ENCODE measurements at places on chromosomes 2 and 18.

DNA sequence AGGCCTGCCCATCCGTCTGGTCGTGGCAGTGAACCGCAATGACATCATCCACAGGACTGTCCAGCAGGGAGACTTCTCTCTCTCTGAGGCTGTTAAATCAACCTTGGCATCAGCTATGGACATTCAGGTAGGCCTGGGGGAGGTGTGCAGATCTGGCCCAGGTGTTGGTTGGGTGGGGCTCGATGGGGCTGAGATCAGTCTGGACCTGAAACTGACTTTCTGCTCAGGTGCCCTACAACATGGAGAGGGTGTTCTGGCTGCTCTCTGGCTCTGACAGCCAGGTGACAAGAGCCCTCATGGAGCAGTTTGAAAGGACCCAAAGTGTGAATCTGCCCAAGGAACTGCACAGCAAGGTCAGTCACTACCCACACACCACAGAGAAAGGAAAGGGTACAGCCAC is 12.6 kb downstream of the THNSL2 start:
- no peak for DNase-seq

DNA sequence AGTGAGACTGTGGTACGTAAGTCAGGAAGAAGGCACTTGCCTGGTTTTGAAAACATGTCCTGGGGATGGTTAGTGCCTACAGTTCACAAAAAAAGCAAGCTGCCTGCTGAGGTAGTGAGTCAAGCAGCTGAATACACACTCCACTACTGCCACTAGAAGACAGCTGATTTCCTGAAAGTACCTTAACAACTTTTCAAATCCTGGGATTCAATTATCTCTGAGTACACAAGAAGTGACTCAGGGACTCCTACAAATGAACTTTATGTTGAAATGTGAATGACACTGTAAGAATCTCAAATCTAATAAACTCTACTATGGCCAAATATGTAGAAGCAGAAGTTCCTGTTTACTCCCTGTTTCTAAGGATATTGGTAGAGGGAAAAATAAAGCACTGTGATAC is 58.0 kb upstream of the ARL5A start:
- DNase-seq = no peak

- DNase-seq = no peak
These were observed 20.2 kb downstream of the MGAT4A start for GRCh38 chr2:98710734-98711133.

- DNase-seq = no peak
These were observed 84.5 kb downstream of the CELF4 start for GRCh38 chr18:37481072-37481471.

DNA sequence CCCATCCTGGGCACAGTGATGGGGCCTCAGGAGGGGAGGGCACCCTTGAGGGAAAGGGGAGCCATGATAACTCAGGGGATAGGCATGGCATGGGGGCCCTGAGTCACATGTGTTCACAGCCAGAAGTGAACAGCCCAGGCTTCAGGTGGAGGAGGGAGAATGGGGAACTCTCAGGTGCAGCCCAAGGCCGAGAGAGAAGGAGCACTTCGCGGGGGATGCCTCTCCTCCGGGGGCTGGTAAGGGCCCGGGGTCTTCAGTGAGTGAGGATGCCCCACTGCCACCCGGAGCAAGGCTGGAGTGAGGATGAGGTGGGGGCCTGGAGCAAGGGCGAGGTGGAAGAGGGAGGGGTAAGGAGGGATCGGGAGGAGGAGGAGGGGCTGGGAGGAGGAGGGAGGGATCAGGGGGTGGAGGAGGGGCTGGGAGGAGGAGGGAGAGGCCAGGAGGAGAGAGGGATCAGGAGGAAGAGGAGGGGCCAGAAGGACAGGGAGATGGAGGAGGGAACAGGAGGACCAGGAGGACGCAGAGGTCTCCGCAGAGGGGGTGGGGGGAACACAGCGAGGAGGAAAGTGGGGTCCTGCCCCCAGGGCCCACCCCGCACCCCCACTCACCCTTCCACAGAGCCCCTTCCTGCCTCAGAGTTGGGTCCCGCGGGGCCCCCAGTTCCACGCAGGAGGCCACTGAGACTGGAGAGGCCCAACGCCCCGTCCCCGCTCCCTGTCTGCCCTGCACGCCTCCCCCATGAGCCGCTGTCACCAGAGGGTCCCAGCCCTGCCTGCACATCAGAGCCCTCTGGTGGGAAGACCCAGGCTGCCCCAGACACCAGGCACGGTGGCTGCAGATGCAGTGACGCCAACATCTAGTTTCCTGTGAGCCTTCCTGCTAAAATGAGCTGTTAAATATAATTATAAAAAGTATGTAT is 42.8 kb downstream of the RAMP1 start:
- DNase-seq = no peak

DNA sequence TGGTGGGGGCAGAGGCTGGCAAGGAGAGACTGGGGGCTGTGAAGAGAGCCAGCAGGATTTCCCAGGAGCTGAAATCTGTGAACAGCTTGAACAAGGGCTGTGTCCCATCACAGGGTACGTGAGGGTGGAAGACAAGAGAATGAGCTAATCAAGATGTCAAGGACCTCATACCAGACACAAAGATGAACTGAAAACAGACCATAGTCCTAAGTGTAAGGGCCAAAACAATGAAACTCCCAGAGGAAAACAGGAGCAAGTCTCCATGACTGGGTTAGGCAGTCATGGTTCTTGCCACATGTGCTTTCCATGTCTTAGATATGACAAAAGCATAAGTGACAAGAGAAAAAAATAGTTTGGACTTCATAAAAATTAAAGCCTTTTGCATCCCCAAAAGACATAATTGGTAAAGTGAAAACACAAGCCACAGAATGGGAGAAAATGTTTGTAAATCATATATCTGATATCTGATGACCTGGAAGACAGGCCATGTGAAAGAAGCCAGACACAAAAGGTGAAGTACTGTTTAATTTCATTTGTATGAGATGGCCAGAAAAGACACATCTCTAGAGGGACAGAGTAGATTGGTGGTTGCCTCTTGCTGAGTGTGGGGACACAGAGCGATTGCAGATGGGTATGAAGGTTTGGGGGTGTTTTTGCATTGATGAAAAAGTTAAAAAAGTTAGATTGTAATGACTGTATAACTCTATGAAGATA is 67.6 kb downstream of the FHOD3 start:
- DNase-seq = no peak

- DNase-seq = no peak
These were observed 521.0 kb downstream of the PLCL1 start for GRCh38 chr2:198325359-198325758.

DNA sequence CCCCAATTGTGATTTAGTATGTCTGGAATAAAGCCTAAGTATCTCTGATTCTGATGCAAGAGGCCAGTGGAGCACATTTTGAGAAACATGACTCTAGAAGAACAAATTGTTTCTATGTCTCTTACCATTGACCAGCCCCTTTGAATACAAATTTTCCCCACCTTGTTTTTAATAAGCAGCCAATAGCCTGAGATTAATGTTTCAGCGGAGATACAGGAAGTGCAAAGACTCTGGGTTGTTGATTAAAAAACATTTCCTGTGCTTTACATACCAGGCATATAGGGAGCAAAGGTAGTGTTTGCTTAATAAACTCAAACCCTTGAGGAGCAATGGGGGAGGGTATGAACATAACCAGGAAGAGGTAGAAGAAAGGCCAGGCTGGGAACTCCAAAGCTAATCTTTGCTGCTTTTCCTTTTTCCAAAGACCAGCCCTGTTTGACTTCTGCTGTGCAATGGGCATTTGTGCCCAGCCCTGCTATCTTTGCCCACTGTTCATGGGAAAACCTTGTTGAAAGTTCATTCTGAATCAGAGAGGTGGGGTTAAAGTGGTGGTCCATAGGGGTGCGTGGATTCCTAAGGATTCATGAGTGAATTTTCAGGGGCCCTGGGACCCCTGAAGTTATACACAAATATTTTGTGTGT is 29.3 kb downstream of the UPP2 start:
- DNase-seq = no peak

- no peak for DNase-seq
These were observed 11.7 kb downstream of the LIMS2 start for GRCh38 chr2:127663566-127664064.

DNA sequence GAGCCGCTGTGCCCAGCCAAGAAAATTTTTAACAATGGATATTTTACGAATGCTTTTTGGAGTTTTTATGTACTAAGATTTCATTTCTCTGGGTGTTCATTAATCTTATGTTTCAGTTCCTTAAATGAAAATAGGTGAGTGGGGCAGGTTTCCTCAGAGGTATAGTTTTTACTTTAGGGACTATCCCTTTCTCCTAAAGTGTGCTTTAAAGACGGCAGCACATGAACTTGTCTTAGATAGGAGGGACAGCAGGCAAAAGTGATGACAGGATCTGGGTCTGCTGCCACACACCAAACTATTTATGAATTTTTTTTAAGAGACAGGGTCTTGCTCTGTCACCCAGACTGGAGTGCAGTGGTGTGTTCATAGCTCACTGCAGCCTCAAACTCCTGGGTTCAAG is 8.0 kb upstream of the REL start:
- DNase-seq = no peak

DNA sequence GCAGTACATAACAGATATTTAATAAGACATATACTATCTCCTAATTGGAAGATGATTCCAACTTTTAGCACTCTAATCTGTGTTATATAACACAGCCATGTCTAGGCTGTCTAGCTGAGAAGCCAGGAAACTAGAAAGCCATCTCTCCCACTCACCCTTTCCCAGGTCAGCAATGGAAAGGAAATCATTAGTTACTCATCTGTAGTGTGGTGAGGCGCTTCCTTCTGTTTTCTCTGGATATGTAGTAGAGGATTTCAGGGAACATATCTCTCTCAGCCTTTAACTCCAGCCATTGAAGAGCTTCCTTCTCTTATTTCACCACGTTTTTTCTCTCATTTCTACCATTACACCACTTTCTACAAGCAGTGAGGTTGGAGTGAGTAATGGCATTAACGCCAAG is 19.4 kb downstream of the RBBP8 start:
- DNase-seq = no peak

- no peak for DNase-seq
These were observed 111.3 kb upstream of the TLK1 start for GRCh38 chr2:171271971-171272436.

DNA sequence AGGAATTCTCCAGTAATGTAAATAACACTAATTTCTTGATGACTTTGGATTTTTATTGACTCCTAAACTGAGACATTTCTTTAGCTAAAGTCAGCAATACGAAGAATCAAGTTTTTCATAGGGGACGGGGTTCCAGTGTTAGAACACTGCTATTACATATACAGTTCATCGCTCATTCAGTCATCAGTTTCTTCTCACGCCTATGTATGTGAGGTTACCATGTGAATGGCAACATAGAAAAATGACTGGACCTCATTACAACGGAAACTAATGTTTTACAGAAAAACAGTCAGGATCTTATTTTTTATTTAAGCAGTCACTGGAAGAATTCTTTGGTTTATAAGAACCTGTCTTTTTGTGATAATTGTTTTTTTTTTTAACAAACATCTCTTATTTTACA is 56.4 kb downstream of the THADA start:
- DNase-seq = no peak

DNA sequence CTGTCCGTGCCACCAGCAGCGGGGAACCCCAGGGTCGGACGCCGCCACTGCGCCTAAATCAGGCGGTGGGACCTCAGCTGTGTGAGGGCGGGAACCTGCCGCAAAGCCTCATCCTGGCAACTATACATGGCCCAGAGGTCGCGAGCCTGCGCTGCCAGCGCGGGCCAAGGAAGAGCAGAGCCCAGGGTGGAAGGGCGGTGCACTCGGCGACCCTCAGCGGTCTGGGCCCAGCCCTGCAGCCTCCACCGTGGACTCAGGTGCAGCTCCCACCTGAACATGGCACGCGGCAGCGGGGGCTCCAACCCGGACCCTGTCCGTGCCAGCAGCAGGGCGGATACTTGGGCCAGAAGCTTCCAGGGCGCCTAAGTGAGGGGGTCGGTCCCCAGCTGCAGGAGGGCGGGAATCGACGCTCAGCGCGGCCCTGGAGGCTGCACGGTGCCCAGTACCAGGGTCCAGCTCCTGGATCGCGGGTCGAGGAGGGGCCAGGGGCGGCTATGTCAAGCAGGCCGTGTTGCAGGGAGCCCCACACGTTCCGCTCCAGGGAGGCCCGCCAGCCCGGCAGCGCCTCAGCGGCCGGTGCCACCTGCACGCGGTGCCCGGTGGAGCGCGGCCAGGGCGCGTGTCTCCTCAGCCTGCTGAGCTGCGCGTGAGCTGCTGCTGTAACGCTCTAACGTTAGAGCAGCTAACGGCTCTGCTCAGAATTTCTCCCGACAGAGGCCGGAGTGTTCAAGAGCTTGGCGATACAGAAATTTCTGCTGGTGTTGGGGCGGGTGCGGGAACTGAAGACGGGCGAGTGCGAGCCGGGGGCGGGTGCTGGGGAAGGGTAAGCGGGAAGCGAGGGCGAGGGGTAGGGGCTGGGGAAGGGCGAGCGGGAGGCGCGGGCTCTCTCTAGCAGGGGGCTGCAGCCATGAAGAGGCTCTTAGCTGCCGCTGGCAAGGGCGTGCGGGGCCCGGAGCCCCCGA is at the start of gene ANKRD30B:
TSS of gene ANKRD30B (plus strand) at position 660 of the 962 bp plus-strand sequence. CDS start at position 908, 248 bp downstream.
- DNase-seq = no peak

- no peak for DNase-seq
These were observed 521 bp upstream of the PROM2 start for GRCh38 chr2:95273566-95274290.

DNA sequence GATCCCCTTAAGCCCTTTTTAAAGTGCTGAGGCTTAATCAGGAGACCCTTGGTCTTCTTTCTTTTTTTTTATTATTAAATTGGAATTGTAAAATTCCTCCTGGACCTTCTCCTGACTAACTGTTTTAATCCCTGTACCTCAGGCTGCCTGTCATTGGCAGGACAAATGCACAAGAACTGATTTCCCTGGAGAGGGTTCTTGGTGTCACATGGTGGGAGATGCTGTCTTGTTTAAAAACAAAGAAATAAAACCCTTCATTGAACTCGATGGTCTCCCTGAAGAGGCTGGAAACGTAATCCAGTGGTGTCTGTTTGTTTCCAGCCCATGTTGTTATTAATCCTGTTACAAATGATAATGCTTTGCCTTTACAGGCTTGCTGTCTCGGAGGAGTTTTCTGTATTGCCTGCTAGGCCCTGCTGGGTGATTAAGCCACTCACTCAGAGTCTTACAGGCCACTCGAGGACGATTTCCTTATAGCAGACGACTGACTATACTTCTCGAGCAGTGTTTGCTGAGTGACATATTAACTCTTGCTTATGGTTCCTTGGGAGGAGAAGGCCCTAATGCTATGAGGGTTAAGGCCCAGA is 100.5 kb upstream of the MGAT5 start:
- DNase-seq = no peak

DNA sequence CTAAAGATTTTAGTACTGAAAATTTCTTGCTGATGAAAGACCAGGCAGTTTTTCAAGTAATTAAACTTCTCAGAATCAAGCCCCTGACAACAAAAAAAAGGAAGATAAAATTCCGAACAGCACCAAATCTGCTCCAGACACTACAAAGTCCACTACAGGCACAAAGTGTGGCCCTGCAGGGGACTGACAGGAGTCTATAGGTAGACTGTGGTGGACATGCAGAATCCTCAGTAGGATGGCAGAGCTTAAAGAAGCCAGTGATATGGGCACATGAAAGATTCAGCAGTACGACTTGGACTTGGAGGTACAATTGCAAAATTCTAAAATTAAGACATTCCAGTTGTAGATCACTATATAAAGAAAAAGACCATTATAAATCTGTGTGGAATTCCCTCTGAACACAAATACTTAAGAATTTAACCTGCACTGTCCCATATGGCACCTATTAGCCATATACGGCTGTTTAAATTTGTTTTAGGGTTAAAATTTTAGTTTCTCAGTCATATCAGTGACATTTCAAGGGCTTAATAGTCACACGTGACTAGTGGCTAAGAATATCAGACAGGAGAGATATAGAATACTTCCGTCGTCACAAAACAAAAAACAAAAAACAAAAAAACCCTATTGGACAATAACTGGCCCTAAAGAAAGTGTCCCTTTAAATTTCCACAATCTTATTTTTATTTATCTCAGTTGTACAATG is 32.0 kb downstream of the SFT2D3 start:
- no peak for DNase-seq

GRCh38 chr2:31406593-31407385 is 7.8 kb downstream of the XDH start:
- no peak for DNase-seq

All from activated T-helper 9 cell treated with anti-CD3 and anti-CD28 coated beads, Interleukin-2, amount 50 U/mL, for 16 hours (primary cell).